Activated CD4-positive, alpha-beta memory T cell treated with anti-CD3 and anti-CD28 coated beads, Interleukin-2, amount 10 ng/mL, durations not matched to agents 7 days and 5 days (primary cell): ENCODE measurements at places on chromosomes 2 and 18.

DNA sequence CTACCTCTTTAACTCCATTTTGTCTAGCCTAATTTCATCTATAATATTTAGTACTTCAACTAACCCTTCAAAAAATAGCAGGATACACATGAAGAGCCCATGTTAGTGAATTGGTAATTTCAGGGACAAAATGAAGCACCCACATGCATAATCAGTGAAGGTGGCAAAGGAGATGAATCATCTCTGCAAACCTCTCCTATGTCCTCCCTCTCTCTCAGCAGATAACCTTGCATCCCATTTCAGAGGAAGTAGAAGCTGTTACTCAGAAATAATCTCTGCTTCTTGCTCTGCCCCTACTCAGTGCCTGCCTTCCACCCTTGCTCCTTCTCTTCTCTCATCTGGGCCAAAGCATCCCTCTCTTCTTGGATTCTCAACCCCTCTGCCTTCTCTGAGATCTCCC is 60.2 kb upstream of the CAVIN2 start:
- DNase-seq, result no peak

- no peak for DNase-seq
These were observed 98.0 kb upstream of the ZSWIM2 start for GRCh38 chr2:186946896-186947467.

DNA sequence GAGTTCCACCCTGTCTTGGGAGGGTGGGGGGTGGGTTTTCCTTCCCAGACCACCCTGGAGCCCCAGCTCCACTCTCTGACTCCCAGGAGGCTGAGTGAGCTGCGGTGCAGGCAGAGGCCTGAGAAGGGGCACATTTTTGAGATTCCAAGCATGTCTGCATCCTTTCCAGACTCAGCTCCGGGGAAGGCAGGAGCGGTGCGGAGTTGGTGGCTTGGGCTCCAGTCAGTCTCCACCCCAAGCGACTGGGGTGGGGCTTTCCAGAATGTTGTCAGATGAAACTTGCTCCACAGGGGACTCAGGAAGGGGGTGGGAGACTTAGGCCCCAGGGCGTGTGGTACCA is 44.2 kb upstream of the HS6ST1 start:
- DNase-seq, result no peak

GRCh38 chr2:41598161-41598894 is 449.5 kb upstream of the PKDCC start:
- no peak for DNase-seq

- DNase-seq, result no peak
These were observed 608.2 kb upstream of the NETO1 start for GRCh38 chr18:73476031-73476430.
